ENCODE measurements at places on chromosomes 4 and X.

- DNase-seq, result no peak
Observed at GRCh38 chr4:87270144-87270543, 49.7 kb upstream of the KLHL8 start.

DNA sequence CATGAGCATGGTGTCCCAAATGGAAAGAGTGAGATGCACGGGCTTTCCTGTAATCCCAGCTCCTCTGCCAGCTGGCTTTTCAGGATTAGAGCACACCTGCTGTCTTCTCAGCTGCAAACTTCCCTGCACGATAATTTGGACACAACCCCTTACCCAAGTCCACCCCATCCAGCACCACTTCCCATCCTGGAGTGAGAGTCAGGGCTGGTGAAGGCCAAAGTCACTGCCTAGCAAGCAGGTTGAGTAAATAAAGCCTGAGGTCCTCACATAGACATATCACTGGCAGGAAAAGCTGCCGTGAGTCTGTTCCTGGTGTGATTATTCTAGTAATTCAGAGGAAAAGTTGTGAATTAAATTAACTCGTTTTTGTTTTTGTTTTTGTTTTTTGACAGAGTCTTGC is 113.9 kb upstream of the MBNL3 start:
- DNase-seq, result no peak

- no peak for DNase-seq
Observed at GRCh38 chr4:117001077-117001476, 84.3 kb downstream of the TRAM1L1 start.

DNA sequence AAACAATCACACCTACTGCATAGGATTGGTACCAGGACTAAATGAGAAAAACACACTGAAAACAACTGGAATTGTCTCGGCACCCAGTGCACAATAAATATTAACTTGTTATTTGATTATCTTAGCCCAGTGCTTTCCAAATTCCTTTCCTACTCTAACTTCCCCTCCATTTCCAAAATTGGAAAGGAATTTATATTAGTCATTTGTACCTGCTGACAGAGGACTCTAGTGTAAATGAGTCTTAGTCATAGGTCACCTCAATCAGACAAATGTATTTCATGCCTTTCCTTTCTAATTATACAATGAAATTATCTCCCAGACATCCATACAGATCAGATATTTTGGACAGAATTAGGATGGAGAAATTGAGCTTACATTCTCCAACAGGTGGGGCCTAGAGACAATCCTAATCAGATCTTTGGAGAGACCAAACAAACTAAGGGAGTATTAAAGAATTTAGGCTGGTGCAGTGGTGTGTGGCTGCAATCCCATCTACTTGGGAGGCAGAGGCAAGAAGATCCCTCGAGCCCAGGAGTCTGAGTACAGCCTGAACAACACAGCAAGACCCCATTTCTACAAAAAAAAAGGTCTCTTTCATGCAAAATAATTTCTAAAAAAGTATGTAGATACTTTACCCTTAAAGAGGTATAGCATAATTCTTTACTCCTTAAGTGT is 10.1 kb downstream of the SH3D19 start:
- DNase-seq, result no peak

- no peak for DNase-seq
Observed at GRCh38 chr4:14309431-14309830, 681.9 kb upstream of the BOD1L1 start.

DNA sequence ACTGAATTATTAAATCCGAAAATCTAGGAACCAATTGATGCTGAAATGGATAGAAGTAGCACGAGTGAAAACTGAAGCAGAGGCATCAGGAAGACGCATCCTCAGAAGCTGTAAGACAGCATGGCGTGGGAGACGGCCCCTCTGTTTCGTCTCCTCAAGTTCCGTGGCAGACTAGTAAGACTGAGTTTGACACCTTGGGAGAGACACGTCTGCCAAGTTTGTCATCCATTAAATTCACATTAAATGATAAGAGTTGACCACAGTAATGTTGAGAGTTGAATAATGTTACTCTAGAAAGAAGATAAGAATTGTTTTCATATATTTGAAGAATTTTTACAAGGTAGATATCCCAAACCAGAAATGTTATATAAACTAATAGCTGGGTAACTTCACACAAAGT is 736.1 kb upstream of the FRG1 start:
- DNase-seq, result no peak

- DNase-seq, result no peak
Observed at GRCh38 chrX:1440506-1440905, 12.2 kb downstream of the ASMTL start.

GRCh38 chrX:137032341-137032694 is 1.5 kb downstream of the GPR101 start:
- no peak for DNase-seq

DNA sequence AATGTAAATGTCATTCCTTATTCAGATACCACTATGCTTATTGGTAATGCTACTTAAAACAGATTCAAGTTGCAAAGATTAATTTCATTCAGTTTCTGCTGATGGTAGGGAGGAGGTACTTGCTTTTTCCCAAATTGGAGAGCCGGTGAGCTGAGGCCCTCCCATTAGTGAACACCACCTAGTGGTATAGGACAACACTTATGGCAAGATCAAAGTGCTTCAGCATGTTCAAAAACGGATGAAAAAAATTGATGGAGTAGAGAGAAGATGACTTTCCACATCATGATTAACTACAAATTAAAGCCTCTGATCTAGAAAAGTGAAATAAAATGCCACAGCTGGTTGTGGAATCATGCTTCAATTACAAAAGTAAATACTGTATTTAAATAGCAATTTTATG is 112.9 kb downstream of the MBNL3 start:
- DNase-seq, result no peak

DNA sequence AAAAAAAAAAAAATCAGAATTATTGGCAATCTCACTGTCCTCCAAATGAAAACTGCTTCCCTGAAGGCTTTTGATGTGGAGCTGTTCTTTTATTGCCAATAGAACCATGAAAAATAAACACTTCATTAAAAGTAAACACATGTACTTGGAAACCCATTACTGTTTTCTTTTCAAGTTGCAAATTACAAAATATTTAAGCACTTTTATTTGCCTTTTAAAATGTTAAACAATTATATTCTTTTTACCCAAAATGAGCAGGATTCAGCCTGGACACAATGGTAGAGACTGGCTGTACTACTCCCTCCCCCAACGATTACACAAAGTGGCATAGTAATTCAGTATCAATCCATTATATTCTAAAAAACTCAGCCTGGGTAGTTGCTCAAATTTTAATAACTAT is 60.9 kb downstream of the SH2D1A start:
- no peak for DNase-seq

DNA sequence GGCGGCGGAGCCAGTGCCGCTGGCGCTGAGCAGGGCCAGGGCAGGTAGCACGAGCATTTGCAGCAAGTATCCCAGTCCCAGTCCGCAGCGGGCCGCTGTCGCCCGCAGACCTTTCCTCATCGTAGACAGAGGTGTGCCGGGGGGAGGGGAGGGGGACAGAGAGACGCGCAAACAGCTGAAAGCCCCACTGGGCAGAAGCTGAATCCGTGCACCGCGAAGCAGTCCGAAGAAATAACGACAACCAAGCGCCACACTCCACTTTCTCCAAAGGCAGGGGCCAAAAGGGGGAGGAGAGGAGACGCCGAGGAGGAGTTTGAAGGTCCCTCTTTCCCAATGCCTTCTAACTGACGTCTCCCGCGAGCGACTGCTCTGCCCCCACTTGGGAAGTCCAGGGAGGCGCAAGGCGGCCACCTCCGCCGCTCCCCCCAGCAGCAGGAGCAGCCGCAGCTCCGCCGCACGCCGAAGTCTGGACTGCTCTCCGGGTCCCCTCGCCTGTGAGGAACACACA is at the start of gene UNC5C:
Gene UNC5C (minus strand): TSS at position 236 of the 508 bp plus-strand sequence.
- no peak for DNase-seq

GRCh38 chr4:121041307-121042090 is 30.8 kb downstream of the NDNF start:
- no peak for DNase-seq

DNA sequence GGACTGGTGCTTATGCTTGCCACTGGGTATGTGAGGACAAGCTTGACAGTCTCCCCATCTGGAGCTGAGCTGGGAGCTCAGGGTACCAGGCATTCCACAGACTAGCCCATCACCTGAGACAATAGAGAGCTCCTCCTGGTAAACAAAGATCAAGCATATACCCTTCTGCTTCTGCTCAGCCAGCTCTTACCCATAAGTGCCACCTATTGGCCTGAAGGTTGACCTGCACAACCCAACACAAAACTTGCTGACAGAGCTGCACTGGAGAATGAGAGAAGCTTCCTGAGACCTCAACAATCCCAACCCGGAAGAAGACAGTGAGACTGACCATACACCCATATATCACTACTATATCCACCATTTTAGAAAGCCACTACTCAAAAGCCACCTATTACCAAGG is 1049.2 kb upstream of the INTU start:
- no peak for DNase-seq

- no peak for DNase-seq
Observed at GRCh38 chrX:133859336-133859735, 126.1 kb downstream of the GPC3 start.

DNA sequence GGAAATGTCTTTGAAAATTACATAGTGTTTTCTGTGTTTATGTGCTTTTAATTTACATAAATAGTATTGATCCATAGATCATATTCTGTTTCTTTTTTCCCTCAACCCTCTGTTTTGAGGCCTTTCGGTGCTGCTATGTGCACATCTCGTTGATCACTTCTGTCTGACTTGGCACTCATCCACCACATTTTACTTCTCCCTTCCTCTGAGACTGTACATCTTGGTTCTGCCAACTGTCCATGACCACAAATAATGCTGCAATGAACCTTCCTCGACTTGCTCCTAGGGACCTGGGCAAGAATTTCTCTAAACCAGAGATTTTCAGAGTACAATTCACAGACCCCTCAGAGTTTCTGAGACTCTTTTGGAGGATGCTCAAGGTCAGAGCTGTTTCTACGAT is 74.4 kb downstream of the RTL5 start:
- DNase-seq, result no peak

- DNase-seq, result no peak
Observed at GRCh38 chr4:146165840-146166239, 9.7 kb upstream of the LSM6 start.

GRCh38 chrX:56789518-56790070 is 60.6 kb downstream of the NBDY start:
- no peak for DNase-seq

GRCh38 chrX:96449191-96449590 is 235.5 kb upstream of the DIAPH2 start:
- DNase-seq, result no peak

DNA sequence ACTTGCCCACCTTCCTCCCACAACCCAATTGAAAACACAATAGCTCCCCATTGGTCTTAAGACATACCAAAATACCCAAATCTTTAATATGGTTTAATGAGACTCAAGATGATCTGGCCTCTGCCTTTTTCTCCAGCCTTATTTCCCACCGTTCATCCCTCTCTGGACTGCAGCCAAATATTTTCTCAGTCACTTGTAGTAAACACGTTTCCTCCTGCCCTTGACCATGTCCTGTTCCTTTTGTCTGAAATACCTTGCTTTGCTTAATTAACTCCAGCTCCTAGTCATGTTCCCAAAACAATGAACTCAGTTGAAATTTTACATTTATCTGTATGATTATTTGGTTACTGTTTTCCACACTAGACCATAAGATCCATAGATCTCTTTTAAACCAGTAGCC is 8.4 kb upstream of the NUP54 start:
- no peak for DNase-seq

- no peak for DNase-seq
Observed at GRCh38 chr4:108700081-108700757, 49.8 kb downstream of the OSTC start.

DNA sequence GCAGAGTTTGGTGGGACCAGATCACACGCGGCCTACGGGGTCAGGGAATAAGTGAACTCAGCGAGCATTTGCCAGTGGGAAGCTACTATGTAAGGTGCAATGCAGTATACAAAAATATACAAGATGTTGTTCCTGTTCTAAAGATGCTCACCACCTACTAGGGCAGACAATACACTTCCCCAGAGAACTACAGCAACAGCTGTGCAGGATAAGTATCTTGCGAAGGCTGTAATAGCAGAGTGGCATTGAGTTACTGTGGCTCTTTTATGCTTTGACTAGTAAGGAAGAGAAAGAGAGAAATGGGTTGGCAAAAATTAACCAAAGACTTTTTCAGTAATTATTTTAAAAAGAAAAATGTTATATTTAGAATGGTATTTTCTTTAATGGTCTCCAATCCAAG is 61.2 kb downstream of the CDS1 start:
- no peak for DNase-seq

- no peak for DNase-seq
Observed at GRCh38 chr4:53987761-53988171, 76.6 kb downstream of the CHIC2 start.

GRCh38 chr4:153521999-153522801 is 56.0 kb downstream of the TMEM131L start:
- DNase-seq, result no peak

DNA sequence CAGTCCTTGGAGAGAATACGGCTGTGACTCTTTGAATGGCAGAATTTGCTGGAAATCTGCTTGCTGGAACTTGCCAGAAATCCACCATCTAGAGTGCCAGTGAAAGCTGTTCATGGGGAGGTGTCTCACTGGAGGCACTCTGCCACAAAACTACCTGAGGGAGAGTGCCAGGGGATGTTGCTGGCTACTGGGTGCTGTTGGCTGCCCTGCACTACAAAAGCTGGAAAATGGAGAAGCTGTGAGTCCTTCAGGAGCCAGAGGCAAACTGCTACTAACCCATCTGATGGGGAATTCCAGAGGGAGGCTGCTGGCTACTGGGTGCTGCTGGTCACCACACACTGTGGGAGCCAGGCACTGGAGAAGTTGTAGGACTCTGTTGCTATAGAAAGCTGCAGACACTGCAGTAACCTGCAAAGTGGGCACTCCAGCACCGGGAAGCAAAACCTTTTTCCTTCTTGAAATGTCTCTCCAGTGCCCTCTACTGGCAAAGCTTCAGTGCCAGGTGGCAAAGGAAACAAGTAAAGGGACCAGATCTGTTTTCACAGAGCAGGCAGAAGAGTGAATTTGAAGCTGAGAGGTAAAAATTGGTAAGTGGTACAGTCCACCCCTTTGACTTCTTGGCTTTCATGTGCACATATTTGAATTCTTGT is 47.8 kb upstream of the HSD17B10 start:
- DNase-seq, result peak; percentile 0

All from C1 segment of cervical spinal cord (tissue), 14 donors.